ENCODE measurements at places on chromosomes 1 and 21. TPM values are rescaled to one million over a fixed set of nuclear protein-coding genes. Genes with fewer than 3 reads are reported as not detected.

GRCh38 chr1:207752456-207752998 is 673 bp downstream of the CD46 start:
- peak; percentile 77 for DNase-seq

DNA sequence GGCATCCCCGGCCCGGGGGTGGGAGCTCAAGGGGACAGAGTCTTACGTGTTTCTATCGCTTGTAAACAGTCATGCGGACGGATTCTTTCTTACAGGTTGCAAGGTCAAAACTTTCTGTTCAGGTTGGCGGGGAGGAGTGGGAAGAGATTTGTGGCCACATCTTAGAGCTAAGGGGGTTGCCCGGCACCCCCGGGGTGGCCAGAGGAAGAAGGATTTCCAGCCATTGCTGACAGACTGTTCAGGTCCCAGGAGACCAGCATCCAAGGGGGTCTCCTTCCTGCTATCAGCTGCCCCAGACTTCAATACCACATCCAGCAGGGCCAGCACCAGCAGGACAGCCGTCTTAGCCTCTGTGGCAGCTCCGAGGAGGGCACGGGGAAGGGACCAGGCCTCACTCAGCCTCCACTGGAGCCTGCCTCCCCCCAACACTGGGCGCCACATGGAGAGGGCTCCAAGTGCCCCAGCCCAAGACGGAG is 52.0 kb downstream of the KIF21B start:
- no peak for DNase-seq

GRCh38 chr1:85612704-85613361 is 32.3 kb downstream of the CCN1 start:
- peak; percentile 72 for DNase-seq

GRCh38 chr1:95041491-95042165 is 31.1 kb downstream of the ALG14 start:
- peak; percentile 81 for DNase-seq

Gene EDARADD
- total RNA-seq, result 0.91 TPM

Gene IRF6
- 61.6 TPM for total RNA-seq

DNA sequence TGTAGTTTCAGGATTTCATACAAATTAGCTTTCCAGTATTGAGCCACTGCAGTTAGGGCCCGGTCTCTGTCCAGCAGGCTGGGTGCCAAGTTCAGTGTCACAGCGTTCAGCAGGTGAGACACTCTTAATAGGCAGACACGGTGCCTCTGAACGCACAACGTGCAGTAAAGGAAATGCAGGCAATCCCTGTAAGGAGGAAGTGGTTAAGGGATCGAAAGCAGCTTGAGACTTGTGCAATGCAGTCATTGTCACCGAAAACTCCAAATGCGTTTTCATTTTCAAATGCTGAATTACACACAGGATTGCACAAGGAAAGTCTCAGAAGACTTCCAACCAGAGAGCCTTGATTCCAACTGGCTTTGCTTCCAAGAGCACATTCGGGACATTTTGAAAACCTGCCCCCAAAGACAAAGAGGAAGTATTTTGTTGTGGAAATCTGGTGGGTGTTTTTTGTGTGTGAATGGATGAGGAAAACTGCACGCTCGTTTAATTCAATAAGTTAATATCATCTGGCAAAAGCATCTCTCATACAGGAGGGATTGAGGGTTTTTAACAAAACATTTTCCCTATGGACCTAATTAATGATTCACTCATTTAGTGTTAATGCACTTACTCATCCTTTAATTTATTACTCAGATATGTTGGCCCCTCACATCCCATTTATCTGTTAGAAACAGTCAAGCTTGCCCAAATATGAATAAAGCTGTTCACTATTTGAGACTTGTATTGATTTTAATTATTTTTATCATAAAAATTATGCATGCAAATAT is 61.6 kb downstream of the PTGS2 start:
- peak; percentile 61 for DNase-seq

Gene AGL
- total RNA-seq, result 9.8 TPM

Gene KCNA2
- not detected for total RNA-seq

Gene HES3
- total RNA-seq, result not detected

Gene FMO4
- total RNA-seq, result 0.98 TPM

Gene BCAR3
- total RNA-seq, result 171 TPM

- DNase-seq, result peak; percentile 86
Observed at GRCh38 chr1:153422450-153423068, 6.2 kb downstream of the S100A7A start.

- peak; percentile 12 for DNase-seq
Observed at GRCh38 chr1:31880957-31881687, 57.0 kb downstream of the PTP4A2 start.

Gene ETS2
- 146 TPM for total RNA-seq

Gene MAP3K7CL
- 1.3 TPM for total RNA-seq

Gene RRP1
- total RNA-seq, result 76.4 TPM

GRCh38 chr1:185595835-185596667 is 138.1 kb upstream of the HMCN1 start:
- DNase-seq, result peak; percentile 64

Gene DCST1
- total RNA-seq, result not detected

Gene HSD3B1
- total RNA-seq, result not detected

Gene CCDC181
- total RNA-seq, result not detected

Gene DENND2D
- 3.2 TPM for total RNA-seq

DNA sequence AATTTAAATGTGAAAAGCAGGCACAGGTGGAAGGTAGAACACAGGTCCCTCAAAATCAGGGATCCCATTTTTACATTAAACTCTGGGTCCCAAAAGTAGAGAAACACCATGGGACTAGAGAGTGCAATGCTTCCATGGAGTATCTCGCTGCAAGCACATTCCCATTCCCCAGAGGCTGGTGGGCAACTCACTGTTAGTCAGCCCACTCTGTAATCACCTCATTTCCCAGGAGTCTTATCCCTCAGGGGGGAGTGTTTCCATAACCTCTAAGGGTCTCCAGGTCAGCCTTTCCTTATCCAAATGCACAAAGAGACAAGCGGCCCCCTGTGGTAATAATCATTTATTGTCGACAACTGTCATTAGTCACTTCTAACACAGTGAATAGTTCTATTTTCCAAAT is 490.1 kb upstream of the LRRC7 start:
- DNase-seq, result no peak

Gene F3
- 8.0 TPM for total RNA-seq

Gene DNALI1
- not detected for total RNA-seq

DNA sequence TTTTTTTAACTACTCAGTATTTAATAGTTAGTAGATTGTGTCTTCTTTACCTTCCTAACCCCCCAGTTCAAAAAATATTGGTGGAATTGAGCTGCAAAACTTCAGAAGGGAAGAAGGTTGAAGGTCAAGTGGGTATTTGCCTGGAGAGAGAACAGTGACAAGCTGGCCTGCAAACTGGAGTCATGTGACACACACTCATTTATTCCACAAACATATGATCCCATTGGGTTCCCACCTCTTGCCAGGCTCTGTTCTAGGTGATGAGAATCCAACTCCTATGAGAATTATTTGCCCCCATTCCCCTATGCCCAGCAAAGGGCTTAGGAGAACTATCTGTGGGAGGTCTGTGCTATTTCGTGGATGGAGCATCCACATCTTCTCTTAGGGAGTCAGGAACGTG is 3.5 kb upstream of the PEF1 start:
- no peak for DNase-seq

GRCh38 chr1:169572187-169572586 is 14.1 kb downstream of the F5 start:
- DNase-seq, result peak; percentile 66

Gene ANGPTL1
- not detected for total RNA-seq

DNA sequence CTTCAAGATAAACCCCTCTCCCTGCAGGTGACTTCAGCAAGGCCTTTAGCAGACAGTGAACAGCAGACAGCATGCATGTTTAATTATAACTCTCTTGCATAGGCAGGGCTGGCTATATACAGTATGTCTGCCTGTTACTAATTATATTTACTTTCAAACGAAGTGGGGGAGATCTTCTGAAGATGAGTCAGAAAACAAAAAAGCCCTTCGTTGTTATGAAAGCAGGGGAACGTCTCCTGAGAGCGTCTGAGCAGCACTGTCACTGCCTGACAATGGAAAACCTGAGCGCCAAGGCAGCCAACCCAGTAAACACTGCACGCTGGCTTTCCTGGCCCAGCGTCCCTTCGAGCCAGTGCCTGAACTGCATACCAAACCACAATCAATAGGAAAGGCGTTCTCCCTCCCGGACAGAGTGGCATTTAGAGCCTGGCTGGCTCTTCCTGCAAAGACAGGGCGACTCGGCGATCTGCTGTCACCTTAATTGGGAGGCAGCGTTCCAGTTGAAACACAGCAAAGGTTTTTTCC is 54.1 kb downstream of the TOMM20 start:
- peak; percentile 73 for DNase-seq

DNA sequence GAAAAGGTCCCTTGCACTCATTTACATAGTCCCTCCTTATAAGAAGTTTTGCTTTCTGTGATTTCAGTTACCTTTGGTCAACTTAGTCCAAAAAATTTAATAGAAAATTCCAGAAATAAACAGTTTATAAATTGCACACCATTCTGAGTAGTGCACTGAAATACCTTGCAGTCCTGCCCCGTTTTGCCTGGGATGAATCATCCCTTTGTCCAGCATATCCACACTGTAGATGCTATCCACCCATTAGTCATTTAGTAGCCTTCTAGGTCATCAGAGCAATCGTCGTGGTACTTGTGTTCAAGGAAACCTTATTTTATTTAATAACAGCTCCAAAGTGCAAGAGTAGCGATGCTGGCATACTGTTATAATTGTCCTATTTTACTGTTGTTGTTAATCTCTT is 38.0 kb downstream of the SPRTN start:
- DNase-seq, result peak; percentile 26

Gene TMEM240
- total RNA-seq, result 0.87 TPM

DNA sequence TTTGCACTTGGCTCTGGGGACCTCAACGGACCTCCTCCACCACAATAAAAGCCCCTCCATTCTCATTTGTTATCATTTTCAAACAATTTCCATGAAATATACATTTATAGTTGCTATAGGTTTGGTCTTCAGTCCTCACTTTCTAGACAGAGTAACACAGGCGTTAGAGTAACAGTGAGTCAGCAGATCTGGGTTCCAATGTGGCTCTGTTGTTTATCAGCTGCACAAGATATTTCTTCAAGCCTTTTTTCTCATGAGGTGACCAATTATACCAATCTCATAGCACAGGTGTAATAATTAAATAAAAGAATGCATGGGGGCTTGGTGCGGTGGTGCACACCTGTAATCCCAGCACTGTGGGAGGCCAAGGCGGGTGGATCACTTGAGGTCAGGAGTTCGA is 32.8 kb upstream of the PSMB2 start:
- DNase-seq, result no peak

DNA sequence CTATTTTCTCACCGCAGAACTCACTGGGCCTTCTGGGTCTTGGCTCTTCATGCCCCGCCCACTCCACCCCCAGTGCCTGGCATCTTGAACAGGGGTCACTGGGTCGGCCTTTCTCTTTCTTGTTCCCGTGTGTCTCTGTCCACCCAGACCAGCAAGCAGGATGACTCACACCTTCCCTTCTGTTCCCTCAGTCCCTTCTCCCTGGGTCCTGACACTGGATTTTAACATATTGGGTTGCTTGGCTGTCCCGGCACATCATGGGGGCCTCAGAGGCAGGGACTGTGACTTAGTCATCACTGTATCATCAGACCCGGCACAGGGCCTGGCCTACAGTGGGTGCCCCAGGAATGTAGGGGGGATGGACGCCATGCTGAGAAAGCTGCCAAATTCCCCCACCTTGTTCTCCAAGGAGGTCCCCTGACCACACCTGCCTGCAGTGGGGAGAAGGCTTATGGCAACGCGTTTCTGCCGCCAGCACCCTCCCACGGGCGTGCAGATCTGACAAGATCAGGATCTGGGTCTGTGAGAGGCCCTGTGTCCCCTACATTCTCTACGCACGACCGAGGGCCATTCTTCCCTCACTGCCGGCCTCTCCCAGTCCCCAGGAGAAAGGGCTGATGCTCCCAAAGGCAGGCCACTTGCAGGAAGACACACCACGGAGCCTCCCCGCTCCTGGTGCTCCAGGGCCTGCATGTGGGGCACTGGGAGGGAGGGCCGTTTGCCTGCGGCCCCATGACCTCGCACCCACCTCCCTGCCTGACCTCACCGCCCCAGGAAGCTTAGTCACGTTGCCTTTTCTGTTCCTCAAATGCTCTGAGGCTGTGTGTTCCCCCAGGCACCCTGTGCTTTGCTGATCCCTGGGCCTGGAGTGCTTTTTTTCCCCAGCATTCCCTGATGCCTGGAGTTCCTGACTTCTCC is 157.2 kb upstream of the TMEM51 start:
- peak; percentile 50 for DNase-seq

DNA sequence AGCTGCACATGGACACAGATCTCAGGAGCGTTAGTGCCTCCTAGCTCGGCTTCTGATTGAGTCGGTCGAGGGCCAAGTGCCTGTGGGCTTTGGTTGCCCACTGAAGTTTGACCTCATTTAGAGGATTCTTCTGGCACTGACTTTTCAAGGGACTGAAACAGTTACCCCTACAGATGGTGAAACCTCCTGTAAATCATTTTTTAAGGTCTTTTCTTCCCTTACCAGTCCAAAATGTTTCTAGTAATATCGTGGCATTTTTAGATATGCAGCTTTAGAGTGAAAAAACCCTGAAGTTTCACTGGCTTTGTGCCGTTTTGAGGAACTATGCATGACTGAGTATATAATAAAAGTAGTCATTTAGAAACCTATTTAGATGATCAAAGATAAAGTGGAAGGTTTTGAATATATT is 34.7 kb upstream of the L1TD1 start:
- no peak for DNase-seq

DNA sequence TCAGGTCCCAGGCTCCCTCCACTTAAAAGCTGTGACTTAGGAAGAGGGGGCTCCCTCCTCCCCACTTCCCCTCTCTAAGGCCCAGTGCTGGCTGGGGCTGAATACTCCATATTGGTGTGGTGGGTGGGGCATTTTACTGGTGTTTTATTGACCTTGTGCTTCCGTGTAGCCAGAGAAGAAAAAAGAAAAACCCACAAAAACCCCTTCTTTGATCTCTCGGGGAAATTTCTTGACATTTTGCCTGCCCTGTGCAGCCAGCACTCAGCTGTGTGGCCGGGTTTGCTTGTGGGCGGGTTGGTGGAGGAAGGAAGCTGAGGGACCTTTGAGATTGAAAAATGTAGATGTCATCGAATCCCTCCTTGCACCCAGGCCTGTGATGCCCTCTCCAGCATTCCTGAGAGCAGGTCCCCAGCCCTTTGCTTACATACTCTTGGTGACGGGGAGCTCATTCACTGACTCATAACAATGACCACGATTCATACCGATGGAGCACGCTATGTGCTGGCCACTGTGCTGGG is 24.8 kb downstream of the TNFRSF8 start:
- DNase-seq, result no peak

- no peak for DNase-seq
Observed at GRCh38 chr1:7462617-7463016, 308.5 kb upstream of the VAMP3 start.

GRCh38 chr1:54569339-54569738 is 21.3 kb downstream of the ACOT11 start:
- DNase-seq, result peak; percentile 14
